ENCODE measurements at places on chromosomes 2 and 18. TPM values are rescaled to one million over a fixed set of nuclear protein-coding genes. Genes with fewer than 3 reads are reported as not detected.

The SOWAHC gene
- total RNA-seq: 11.4 TPM

The THAP4 gene
- 44.4 TPM for total RNA-seq

The EFR3B gene
- 0.27 TPM for total RNA-seq

The ALPG gene
- total RNA-seq: not detected

The DNAJC5G gene
- total RNA-seq: not detected

The NEB gene
- total RNA-seq: not detected

- H3K36me3 ChIP-seq: no peaks in the 10 kb centered on the region
- H3K27ac ChIP-seq: no peak overlapping the region
- DNase-seq: peak; percentile 37
- peaks cover 11% of the 10 kb centered on the region for H3K27me3 ChIP-seq
Observed at GRCh38 chr2:100262555-100263320, 59.6 kb downstream of the LONRF2 start.

- H3K27ac ChIP-seq: no peak overlapping the region
- H3K4me3 ChIP-seq: no peak overlapping the region
- peaks cover 11% of the 10 kb centered on the region for H3K4me1 ChIP-seq
- H3K27me3 ChIP-seq: no peaks in the 10 kb centered on the region
- no peaks in the 10 kb centered on the region for H3K36me3 ChIP-seq
Observed at GRCh38 chr2:207432453-207432852, 97.3 kb upstream of the CREB1 start.

DNA sequence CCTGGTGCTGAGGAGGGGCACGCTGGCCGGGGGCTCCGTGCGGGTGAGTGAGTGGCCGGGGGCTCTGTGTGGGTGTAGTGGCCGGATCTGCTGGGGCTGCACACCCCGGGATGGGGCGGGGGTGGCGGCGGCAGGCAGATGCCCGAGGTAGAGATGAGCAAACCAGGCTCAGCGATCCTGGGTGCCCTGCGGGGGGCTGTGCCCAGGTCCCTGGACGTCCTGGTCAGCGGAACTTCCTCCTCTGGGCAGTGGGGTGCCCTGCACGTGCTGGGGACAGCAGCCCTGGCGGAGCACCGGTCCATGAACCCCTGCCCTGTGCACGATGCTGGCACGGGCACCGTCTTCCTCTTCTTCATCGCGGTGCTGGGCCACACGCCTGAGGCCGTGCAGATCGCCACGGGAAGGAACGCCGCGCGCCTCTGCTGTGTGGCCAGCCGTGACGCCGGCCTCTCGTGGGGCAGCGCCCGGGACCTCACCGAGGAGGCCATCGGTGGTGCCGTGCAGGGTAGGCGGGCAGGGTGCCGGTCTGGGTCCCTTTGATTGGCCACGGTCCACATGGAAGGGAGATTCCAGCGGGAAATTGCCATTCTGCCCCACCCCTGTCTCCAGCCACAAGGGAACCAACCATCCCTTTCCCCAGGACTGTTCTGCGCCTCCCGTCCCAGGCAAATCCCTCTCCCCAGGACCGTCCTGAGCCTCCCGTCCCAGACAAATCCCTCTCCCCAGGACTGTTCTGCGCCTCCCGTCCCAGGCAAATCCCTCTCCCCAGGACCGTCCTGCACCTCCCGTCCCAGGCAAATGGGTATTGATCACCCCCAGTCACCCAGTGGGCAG is 5.9 kb downstream of the NEU4 start:
- H3K36me3 ChIP-seq: no peaks in the 10 kb centered on the region
- no peaks in the 10 kb centered on the region for H3K4me1 ChIP-seq
- H3K4me3 ChIP-seq: no peak overlapping the region
- H3K27me3 ChIP-seq: peaks cover 13% of the 10 kb centered on the region
- H3K27ac ChIP-seq: no peak overlapping the region

DNA sequence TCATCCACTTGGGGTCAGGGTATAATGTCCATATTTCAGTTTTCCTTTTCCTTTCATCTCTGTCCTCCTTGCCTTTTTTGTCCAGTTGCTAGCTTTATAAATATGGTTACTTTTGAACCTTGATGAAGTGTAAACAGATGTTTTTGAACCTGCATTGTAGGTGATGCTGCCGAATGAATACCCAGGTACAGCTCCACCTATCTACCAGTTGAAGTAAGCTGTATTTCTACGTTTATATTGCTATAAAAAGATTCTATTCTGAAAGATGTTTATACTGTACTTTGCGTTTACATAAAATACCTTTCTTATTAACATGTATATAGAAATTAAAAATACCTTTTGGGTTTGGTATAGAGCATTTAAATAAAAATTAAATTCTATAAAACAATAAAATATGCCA is 2.2 kb downstream of the IMPACT start:
- H3K27me3 ChIP-seq: no peaks in the 10 kb centered on the region
- peaks cover 29% of the 10 kb centered on the region for H3K4me1 ChIP-seq
- H3K27ac ChIP-seq: no peak overlapping the region

GRCh38 chr18:7778181-7778580 is 211.1 kb downstream of the PTPRM start:
- peaks cover 6% of the 10 kb centered on the region for H3K36me3 ChIP-seq
- no peaks in the 10 kb centered on the region for H3K27me3 ChIP-seq
- peak; percentile 18 for DNase-seq
- H3K4me3 ChIP-seq: no peak overlapping the region

- H3K27ac ChIP-seq: peak overlapping the region; percentile 24
- H3K4me3 ChIP-seq: no peak overlapping the region
- no peak for DNase-seq
- H3K36me3 ChIP-seq: peaks cover 12% of the 10 kb centered on the region
Observed at GRCh38 chr2:8822218-8822617, 15.2 kb downstream of the KIDINS220 start.

GRCh38 chr2:201860636-201861066 is 54.3 kb downstream of the CDK15 start:
- peak; percentile 89 for DNase-seq
- peaks cover 65% of the 10 kb centered on the region for H3K4me1 ChIP-seq
- peak overlapping the region; percentile 39 for H3K4me3 ChIP-seq
- peak overlapping the region; percentile 73 for H3K27ac ChIP-seq

DNA sequence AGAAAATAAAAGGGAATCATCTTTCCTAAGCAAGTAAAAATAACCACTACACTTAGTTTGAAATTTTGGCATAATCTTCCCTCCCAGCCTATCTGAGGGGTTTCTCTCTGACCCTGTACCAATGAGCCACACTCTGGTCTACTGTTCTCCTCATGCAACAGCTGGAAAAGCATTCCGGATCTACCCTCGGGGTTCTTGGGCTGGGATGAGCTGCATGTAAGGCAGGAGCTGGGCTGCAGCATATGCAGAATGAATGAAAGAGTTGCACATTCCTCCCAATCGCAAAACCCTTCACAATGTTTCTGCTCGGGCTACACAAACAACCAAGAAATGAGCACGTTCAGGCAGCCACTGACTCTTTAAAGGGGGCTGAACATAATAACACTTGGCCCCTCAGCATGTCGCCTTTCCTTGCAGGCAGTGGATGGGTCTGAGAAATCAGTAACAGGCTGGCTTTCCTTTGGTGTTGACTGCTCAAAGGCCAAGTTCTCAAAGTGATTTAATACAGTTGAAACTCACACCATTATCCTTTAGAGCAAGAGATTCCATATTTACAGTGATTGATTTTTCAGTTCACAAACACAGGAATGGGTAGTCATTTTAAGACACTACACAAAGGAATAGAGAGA is 180.4 kb upstream of the ZFP36L2 start:
- H3K4me1 ChIP-seq: peaks cover 23% of the 10 kb centered on the region
- no peak overlapping the region for H3K27ac ChIP-seq
- no peak overlapping the region for H3K4me3 ChIP-seq
- no peak for DNase-seq
- H3K36me3 ChIP-seq: no peaks in the 10 kb centered on the region
- peaks cover 1% of the 10 kb centered on the region for H3K27me3 ChIP-seq

DNA sequence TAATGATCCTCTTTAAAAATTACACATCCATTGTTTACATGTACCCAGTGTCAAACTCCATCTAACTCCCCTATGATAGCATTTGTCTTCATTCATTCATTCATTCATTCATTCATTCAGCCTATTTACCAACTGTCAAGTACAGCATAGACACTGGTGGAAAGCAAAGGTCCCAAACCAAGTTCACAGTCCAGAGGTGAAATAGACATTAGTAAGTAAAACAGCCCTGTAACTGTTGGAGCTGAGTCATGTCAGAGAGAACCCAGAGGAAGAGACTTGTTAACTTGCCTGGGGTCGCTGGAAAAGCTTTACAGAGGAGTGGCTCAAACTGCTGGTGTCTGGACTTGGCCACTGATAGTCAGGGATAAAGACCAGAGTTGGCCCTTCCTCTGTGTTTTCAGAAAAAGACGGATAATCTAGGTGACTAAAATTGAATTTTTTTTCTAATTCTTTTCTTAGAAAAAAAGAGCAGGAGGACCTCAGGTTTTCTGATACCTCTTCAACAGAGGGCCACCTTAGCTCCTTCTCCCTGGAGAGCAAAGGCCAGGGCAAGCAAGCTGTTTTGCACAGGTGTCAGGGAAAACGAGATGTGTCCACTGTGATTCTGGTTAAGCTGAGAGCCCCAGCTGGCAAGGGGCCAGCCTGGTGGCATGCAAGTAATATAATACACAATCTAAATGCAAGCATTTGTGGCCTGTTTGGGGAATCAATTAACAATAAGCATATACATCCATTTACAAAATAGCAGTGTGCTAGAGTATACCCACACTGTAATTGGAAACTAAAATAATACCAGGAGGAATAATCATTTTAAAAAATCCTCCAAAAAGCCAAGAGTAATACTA is 96.7 kb upstream of the SLC14A2 start:
- no peak for DNase-seq
- H3K4me3 ChIP-seq: no peak overlapping the region
- H3K4me1 ChIP-seq: peaks cover 20% of the 10 kb centered on the region
- no peak overlapping the region for H3K27ac ChIP-seq

- H3K36me3 ChIP-seq: peaks cover 48% of the 10 kb centered on the region
- H3K27me3 ChIP-seq: no peaks in the 10 kb centered on the region
- no peak overlapping the region for H3K4me3 ChIP-seq
- H3K27ac ChIP-seq: no peak overlapping the region
- no peak for DNase-seq
Observed at GRCh38 chr2:203059567-203060240, 45.0 kb downstream of the NBEAL1 start.

DNA sequence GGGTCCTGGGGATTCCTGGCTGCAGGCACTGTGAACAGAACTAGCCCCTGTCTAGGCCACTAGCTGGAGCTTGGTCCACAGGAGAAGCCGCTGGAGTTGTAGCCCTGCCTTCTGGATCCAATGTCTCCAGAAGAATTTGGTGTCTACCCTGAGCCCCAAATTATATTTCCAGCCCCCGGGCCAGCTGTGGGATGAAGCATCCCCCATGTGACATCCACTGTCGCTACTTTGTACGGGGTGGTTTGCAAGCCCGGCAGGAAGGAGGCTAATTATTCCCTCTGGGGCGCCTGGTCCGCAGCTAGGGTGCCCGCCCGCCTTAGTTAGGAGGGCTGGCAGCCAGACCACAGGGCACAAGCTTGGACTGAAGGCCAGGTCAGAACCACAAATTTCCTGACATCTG is 106.5 kb downstream of the SMAD7 start:
- no peak for DNase-seq
- H3K4me1 ChIP-seq: peaks cover 44% of the 10 kb centered on the region
- no peak overlapping the region for H3K4me3 ChIP-seq
- peaks cover 29% of the 10 kb centered on the region for H3K36me3 ChIP-seq
- H3K27ac ChIP-seq: no peak overlapping the region

GRCh38 chr18:1848716-1849115 is 722.6 kb downstream of the METTL4 start:
- H3K4me1 ChIP-seq: no peaks in the 10 kb centered on the region
- H3K27ac ChIP-seq: no peak overlapping the region
- no peaks in the 10 kb centered on the region for H3K36me3 ChIP-seq
- H3K4me3 ChIP-seq: no peak overlapping the region
- H3K27me3 ChIP-seq: no peaks in the 10 kb centered on the region

GRCh38 chr2:10575609-10576280 is 114.0 kb downstream of the NOL10 start:
- no peaks in the 10 kb centered on the region for H3K27me3 ChIP-seq
- peaks cover 43% of the 10 kb centered on the region for H3K36me3 ChIP-seq
- H3K4me3 ChIP-seq: peak overlapping the region; percentile 18

DNA sequence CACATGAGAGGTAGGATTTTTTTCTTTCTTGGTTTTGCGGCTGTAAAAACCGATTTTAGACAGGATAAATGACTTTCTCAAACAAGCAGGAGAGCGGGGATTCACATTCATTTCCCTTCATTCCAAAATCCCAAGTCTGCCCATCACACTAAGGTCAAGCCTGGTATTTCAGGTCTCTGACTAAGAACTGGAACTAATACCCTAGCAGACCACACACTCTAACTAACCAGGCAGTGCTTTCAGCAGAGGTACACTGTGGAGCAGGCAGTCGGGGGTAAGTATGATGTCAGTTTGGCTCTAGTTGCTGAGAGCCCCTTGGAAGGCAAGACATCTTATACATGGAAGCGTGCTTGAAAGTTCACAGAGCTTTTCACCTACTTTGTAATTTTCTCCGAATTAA is 128.1 kb upstream of the LHCGR start:
- H3K27me3 ChIP-seq: peaks cover 1% of the 10 kb centered on the region
- no peak overlapping the region for H3K27ac ChIP-seq
- DNase-seq: no peak
- H3K4me3 ChIP-seq: no peak overlapping the region
- H3K4me1 ChIP-seq: no peaks in the 10 kb centered on the region
- H3K36me3 ChIP-seq: no peaks in the 10 kb centered on the region

DNA sequence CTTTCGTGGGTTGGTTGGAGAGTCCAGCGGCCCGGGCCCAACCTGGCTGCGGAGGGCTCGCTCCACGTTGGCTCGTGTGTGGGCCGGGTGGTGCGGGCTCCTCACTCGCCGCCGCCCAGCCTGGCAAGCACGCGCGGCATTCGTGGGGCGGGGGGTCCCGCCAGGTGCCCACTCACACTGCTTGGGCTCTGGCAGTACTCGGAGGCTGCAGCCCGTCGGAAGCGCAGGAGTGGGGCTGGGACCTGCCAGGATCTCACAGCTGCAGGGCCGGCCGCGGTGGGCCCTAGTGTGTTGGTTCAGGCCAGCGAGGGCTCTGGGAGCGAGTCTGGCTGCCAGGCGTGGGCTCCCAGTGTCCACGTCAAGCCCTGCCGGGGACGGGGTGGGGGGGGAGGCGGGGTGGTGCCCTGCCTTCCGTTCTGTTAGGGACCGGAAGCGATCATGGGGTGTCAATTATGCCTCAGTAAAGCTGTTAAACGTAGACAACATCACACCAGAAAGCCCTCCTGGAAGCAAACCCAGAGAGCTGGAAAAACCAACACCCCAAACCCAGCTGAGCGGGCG is 1.0 kb upstream of the HS6ST1 start:
- H3K27me3 ChIP-seq: peaks cover 2% of the 10 kb centered on the region
- H3K27ac ChIP-seq: no peak overlapping the region
- peak overlapping the region; percentile 42 for H3K4me3 ChIP-seq
- no peaks in the 10 kb centered on the region for H3K36me3 ChIP-seq
- peaks cover 22% of the 10 kb centered on the region for H3K4me1 ChIP-seq

DNA sequence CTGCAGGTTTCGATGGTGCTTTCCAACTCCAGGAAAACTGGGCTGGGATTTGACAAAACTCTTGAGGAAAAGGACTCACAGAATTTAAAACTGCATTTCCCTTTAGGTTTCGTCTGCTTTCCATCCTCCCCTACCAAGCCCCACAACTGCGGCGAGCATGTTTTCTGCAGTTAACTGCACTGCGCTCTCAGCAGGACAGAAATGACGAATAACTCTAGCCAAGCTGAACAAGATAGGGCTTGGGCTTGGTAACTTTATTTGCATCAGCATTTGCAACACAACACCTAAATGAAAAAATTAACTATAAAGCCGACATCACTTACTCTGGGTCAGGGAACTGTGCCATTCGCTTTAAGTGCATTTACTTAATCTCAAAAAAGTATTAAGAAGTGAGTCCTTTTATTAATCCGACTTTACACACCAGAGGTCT is 669 bp upstream of the PIKFYVE start:
- H3K27me3 ChIP-seq: peaks cover 2% of the 10 kb centered on the region
- H3K4me1 ChIP-seq: peaks cover 27% of the 10 kb centered on the region
- DNase-seq: no peak
- peak overlapping the region; percentile 86 for H3K27ac ChIP-seq
- peak overlapping the region; percentile 98 for H3K4me3 ChIP-seq

- DNase-seq: no peak
- peaks cover 6% of the 10 kb centered on the region for H3K27me3 ChIP-seq
- H3K4me1 ChIP-seq: peaks cover 65% of the 10 kb centered on the region
Observed at GRCh38 chr2:231714639-231715498, 6.5 kb downstream of the PTMA start.
